ENCODE measurements at places on chromosomes 3 and 15.

- peak; percentile 91 for DNase-seq
Measured at GRCh38 chr3:93973131-93974126, at the start of gene PROS1. Gene PROS1 (minus strand): TSS chr3:93973896. CDS start chr3:93973749, 147 bp downstream.

- no peak for DNase-seq
Measured at GRCh38 chr3:196837819-196838420, 29.8 kb upstream of the SENP5 start.

DNA sequence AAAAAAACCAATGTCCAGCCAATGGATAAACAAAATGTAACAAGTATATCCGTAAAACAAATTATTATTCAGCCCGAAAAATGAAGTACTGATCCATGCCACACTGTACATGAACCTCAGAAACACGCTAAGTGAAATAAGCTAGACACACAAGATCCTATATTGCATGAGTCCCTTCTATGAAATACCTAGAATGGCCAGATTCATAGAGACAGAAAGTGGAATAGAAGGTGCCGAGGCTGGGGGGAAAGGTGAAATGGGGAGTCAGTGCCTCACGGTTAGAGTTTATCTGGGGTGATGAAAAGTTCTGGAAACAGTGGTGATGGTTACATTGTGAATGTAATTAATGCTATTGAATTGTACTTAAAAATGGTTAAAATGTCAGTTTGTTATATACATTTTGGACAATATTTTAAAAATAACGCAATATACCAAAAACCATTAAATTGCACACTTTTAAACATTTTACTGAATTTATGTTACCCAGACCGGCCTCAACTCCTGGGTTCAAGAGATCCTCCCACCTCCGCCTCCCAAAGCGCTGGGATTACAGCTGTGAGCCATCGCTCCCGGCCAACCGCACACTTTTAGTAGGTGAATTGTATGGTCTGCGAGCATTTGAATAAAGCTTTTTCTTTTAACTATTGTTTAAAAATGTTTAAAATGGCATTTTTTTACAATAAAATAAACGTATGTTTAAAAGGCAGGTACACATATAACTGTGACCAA lies 2.1 kb downstream of the RNF168 start:
- no peak for DNase-seq

DNA sequence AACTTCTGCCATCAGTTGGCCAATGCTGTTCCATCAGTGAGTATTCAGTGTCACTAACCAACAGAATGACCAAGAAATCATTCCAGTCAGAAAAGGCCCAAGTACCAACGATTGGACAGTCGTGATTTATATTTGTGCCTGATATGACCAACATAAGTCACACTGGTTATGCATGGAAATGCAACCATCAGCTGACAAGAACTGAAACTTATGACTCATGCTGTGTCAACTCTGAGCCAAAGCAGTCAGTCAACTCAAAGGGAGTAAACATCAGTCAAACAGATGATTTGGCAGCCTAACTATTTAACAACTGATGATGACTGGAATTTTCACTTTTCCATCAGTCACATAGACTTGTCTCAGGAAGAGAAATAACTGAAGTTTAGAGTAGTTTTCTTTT lies 142.4 kb downstream of the ANXA2 start:
- DNase-seq = no peak

DNA sequence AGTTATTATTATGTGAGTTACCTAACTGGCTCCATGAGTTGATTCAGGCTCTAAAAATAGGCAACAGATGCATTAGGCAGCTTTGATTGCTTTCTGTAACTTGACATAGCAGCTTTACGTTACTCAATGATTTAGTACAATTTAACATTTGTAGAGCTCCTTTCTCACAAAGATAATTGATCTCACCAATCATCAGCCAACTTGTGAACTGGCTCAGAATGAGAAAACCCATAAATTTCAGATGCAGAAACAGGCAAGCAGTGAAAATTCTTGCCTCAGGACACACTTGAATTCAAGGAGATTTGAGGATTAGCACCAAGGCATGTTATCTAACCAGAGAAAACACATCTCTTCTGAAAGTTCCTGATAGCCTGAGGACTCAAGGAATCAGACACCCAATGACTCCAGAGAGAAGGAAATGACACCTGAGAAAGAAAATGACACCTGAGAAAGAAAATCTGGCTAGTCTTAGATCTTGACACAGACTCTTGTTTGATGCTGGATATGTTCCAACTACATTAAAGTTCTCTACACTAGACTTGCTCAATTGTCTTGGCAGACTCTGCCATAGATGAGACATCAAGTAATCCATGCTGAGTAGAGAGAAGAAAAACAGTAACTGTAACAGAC lies 315.1 kb upstream of the CBLB start:
- DNase-seq = no peak

GRCh38 chr15:81432179-81432578 lies 58.2 kb upstream of the TMC3 start:
- no peak for DNase-seq

GRCh38 chr15:81560405-81560804 lies 186.4 kb upstream of the TMC3 start:
- DNase-seq = no peak

DNA sequence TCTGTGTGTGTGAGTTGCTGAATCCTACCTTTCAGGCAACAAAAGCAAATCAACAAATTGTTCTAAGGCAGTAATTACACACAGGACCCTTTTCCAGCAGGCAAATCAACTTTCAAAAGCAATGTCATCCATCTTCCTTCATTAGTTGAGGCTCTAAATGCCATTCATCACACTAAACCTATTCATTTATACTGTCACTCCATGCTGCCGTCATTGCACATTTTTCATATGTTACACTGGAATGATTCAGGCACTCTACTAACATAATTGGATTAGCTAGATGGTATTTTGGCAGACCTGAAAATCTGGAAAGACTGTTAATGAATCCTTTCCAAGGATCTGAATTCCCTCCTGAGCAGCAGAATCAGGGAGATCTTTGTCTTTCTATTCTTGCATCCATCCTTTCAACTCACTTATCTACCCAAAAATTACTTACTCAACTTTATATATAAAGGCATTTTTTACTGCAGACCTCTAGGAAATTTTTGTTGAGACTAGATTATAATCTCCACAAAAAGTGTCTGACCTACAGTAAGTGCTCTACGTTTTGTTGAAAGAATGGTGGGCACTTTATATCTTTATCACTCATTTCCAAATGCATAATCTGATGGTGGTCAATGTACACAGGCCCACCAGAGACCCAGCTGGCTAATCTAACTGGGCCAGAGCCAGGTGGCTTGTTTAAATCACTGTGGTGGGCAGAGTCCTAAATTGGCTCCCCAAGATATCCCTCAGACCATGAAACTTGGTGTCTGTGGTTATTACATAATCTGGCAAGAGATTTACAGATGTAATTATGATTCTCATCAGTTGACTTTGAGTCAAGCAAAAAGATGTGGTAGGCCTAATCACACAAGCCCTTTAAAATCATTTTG lies 25.0 kb downstream of the MIX23 start:
- no peak for DNase-seq

- DNase-seq = no peak
Measured at GRCh38 chr3:53719796-53720195, 126.4 kb downstream of the CHDH start.
